CD8-positive, alpha-beta memory T cell (primary cell): ENCODE measurements at places on chromosomes 2 and 18. TPM values are rescaled to one million over a fixed set of nuclear protein-coding genes. Genes with fewer than 3 reads are reported as not detected.

DNA sequence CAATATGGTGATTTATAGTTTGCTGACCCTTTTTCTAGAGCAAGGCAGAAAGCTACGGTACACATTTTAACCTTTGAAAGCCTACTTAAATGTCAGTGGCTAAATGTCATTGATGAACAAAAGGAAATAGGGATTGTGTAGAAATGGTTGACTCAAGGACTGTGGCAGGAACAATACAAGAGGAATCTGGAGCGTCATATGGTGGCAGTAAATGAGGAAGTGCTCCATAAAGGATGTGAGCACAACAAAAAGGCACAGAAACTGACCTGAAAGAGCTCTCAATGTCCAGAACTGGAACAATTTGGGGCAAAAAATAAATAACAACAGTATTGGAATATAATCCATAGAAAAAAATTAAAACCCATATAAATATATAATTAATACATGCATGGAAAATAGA lies 443.9 kb upstream of the VRK2 start:
- no peak for DNase-seq

GRCh38 chr2:156132130-156132529 lies 200.4 kb downstream of the NR4A2 start:
- DNase-seq: no peak

DNA sequence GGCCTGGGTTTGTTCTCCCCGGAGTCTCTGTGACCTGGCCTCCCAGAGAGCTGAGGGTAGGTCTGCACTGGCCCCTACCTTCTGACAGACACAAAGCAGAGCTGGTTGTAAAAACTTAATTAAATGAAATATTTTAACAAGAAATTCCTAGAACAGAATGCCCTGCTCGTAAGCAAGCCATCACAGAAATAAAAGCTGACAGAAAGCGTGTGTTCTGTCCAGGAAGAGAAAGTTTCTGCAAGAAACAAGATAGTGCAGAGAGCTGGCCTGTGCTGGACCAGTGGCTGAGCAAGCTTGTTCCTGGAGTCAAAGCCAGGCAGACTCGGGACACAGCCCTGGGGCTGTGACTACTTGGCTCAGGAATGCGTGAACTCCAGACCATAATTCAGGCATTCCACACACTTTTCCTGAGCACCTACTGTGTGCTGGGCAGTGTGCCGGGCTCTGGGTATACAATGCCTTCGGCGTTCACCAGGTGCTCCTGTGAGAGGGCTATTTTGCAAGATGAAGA lies 51.6 kb downstream of the APOB start:
- no peak for DNase-seq

GNAL gene
- 0.38 TPM for total RNA-seq

TFPI gene
- total RNA-seq: not detected

DNA sequence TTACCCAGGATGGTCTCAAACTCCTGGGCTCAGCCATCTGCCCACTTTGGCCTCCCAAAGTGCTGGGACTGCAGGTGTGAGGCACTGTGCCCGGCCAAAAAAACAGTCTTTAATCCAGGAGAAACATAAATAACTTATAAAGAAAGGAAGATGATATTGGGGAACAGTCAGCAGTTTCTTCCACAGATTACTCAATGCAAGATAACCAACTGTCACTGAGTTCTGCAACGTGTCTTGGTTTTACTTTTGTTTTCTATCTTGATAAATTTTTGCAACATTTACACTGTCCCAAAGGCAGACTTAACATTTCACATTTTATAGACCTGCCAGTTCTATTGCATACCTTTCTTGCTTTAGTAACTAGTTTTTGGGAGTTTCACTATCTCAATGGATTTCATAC lies 71.1 kb downstream of the ANKRD44 start:
- DNase-seq: no peak

LRATD1 gene
- total RNA-seq: not detected

- no peak for DNase-seq
Measured at GRCh38 chr2:68776124-68776523, 41.5 kb downstream of the ARHGAP25 start.

DNA sequence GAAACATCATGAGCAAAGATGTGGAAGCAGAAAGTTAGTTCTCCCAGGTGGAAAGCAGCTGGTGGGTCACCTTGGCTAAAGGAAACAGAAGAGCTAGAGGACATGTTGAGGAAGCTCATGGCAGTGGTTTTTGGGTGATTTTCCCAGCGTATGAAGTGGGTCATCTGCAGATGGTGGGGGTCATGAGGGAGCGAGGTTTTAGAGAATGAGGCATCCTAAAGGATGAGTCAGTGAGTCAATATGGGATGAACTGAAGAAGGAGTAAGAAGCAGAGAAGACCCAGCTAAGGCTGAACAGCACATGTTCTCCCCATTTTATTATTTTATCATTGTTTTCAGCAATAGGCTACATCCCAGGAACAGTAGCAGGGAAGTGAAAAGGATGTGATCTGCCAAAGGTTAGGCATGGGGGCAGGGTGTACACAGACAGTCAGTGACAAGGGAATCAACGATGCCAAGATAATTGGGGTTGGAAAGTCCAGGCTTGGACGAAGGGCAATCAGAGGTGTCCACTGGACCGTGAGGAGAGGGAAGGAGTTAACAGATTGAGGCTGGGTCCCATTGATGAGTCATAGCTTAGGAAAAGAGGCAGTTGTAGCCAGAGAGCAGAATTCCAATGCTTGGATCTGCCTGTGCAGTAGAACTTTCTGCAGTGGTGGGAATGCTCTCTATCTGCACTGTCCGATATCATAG lies 289.3 kb upstream of the RAB12 start:
- no peak for DNase-seq

GRCh38 chr18:72160510-72161445 lies 383.4 kb downstream of the CBLN2 start:
- DNase-seq: no peak

DNA sequence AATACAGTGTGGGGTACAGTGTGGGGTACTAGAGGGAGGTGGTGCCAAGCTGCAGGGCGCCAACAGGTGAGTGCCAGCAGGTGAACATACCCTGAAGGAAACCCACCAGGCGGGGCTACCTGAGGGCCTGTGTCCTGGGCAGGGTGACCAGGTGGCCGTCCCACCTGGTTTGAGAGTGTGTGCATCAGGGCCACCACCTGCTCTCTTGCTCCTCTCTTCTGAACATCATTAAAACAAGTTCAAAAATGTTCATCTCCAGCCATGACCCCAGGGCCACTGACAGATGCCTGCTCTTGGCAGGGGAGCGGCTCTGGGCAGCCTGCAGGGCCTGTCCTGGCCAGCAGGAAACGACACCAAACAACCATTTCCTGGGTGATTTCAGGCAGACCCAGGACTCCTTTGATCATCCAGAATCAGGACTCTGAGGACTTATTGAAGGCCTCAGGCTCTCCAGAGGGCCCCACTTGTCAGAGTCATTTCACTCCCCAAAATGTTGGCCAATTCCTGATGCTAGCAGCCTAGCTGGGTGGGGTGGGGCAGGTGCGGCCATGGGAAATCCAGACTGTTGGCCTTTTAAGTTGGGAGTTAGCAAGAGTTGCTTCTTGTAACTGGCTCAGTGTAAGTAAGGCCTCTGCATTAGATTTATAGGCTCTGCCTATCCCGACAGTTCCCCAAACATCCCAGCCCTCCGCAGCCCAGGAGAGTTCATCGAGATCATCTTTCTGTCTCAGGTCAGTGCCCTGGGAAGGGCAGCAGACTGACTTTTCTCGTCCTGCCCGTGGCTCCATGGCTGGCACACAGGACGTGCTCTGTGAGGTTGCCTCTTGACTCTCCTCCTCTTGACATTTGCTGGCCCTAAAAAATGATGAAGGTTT lies 111.5 kb upstream of the ZNF236 start:
- DNase-seq: no peak

DNA sequence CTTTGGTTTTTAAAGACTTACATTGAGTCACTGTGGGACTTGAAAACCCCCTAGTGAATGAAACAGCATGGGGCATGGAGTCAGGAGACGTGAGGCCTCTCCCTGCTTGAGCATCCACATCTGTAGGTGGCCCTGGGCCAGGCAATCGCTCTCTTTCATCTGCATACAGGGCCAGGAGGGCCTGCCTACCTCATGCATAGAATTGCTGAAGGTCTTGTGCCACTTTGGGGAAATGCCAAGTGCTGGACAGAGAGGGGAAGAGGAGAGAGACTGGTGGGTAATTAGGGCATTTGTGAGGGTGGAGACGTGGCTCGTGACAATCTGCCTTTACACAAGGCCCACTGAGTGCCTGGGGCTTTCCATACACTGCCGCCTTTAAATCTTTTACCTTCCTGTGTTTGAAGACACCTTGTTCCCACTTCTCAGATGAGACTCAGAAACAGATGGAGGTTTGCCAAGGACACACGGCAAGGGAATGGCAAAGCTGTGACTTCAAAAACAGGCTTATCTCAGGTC lies 322.2 kb upstream of the HS6ST1 start:
- no peak for DNase-seq

DNA sequence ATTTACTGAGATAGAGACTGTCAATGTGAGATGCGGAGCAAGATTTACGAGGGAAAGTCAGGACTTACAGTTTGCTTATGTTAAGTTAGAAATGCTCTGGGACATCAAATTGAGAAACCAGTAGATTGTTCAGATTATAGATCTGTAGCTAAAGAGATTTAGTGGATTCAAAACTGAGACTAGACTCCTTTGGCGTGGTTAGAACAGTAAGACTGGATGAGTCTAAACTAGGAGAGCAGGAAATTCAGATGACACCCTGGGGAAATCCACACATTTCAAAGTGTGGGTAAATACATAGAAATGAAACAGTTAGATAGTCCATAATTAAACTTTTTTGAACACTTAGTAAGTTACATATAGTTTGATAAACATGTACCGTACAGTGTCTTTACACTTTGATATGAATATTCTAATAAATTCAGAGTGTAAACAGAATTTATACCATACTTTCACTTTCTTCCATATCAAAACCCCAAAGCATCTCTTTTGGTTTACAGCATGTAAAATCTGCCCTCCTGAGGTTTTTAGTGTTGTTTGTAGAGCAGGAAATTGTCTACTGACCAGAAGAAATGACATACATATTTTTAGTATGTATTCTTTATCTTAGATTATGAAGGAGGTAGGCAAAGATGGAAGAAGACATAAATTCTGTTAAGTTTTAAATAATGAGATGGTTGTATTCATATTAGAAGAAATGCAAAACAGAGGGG lies 231.5 kb downstream of the NYAP2 start:
- DNase-seq: no peak

GRCh38 chr2:215521031-215521430 lies 85.2 kb upstream of the FN1 start:
- no peak for DNase-seq

CDKL4 gene
- 0.31 TPM for total RNA-seq

DNA sequence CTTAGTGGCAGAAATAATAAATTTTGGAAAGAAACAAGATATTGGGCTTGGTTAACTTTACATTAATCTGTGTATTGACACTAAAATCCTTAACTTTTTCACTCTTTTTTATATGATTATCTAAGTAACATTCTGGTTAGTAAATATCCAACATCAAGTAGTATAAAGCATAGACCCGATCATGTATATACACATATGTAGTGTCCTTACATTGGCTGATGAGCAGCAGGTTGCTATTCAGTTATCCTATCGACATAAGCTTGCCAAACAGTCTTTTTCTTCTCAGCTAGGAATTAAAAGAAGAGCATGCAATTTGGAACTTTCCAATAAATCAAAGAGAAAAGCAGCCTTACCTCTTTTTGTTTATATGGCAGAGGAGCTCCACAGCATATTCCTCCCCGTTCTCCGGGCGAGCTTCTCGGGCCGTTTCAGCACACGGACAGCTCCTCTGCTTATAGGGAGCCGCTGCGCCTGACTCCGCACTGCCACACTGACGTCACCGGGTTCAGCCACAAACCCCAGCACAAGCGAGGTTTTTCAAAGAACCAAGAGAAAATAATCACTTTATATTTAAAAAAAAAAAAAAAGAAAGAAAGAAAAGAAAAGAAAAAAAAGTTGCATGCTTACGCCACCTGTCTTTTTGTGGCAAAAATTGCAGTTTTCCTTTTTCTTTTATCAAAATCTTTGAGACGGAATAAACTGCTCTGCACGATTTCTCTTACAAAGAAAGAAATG lies at the start of gene SCG2:
SCG2 (minus strand) TSS at position 430 of the 735 bp plus-strand sequence. CDS start 3,079 bp downstream, outside the sequence.
- DNase-seq: peak; percentile 49

TUBA4B gene
- not detected for total RNA-seq

GRCh38 chr2:239151201-239152131 lies 249.4 kb downstream of the HDAC4 start:
- no peak for DNase-seq

CHRND gene
- total RNA-seq: not detected

GRCh38 chr18:76203552-76203951 lies 291.5 kb downstream of the ZNF516 start:
- DNase-seq: no peak

LCT gene
- 0.48 TPM for total RNA-seq

DNA sequence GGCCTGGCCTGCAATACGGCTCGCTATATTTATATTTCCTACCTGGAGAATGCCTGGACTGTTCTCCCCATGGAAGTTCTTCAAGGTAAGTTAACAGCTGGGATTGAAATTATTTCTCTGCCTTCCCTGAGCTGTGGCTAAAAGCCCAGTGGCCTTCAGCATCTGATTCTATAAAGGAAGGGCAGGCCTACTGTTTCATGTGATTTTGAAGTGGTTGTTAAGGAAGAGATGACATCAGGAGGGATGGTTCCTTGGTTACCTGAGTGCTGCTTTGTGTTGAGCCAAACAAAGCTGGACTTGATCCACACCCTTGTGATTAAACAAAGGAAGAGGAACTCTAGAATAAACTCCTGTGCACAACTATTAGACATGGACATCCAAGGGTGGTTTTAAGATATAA lies 61.6 kb downstream of the MFSD6 start:
- no peak for DNase-seq

DNA sequence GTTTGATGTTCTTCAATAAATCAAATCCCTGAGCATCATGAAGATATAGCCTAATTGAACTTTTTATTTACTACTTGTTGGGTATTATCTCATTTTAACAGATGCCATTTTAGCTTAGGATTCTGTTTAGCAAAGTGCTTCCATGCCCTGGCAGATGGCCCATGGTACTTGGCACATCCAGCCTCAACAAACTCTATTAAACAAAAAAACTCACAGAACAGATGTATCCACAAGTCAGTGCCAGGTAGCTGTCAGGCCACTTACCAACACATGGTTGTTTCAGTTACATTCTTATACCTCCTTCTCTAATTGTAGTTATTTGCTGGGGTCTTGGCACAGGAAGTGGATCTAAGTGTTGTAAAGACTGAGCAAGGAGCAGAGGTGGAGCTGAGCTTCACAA lies 29.6 kb downstream of the GAD1 start:
- no peak for DNase-seq

DNA sequence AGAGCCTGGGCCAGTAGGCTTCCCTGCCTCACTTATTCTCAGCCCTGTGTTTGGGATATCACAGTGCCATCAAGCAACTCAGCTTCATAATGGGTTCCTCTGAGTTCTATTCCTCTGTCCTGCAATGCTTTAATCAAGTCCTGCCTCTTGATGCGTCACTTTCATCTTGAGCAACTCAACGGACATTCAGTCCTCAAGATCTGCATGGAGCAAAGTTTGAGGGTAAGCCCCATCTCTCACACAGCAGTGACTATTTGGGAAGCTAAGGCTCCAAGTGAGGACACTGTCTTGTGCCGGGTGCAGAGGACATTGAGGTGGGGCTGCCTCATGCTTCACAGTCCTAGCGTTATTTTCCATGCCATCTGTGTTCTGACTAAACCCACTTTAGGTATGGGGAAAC lies 50.9 kb upstream of the PLB1 start:
- no peak for DNase-seq
